Astrocyte (in vitro differentiated cells and primary cell): ENCODE measurements at places on chromosomes 5 and 9. TPM values are rescaled to one million over a fixed set of nuclear protein-coding genes. Genes with fewer than 3 reads are reported as not detected.

Gene ENC1
- total RNA-seq, result 363 and 389 TPM in 2 replicates

Gene PAPPA
- total RNA-seq, result 172 and 208 TPM in 2 replicates

Gene PCDHGA6
- 0.22 and 0.41 TPM in 2 replicates for total RNA-seq

Gene ISOC1
- 6.5 and 8.4 TPM in 2 replicates for total RNA-seq

GRCh38 chr5:34657274-34657921, 1.3 kb downstream of the RAI14 start:
- H3K4me1 ChIP-seq, result peaks cover 45% of the 10 kb centered on the region
- H3K27ac ChIP-seq, result peak overlapping the region; percentile 96
- peak overlapping the region; percentile 85 for H3K4me3 ChIP-seq

- H3K36me3 ChIP-seq, result no peaks in the 10 kb centered on the region
- peaks cover 4% of the 10 kb centered on the region for H3K4me1 ChIP-seq
- no peak overlapping the region for H3K27ac ChIP-seq
Measured at GRCh38 chr9:130786526-130786925, 48.5 kb upstream of the ABL1 start.

- H3K27me3 ChIP-seq, result peaks cover 12% of the 10 kb centered on the region
- H3K4me3 ChIP-seq, result no peak overlapping the region
- no peak for DNase-seq
- H3K27ac ChIP-seq, result no peak overlapping the region
Measured at GRCh38 chr9:89649039-89649691, 44.4 kb downstream of the GADD45G start.

- H3K27me3 ChIP-seq, result no peaks in the 10 kb centered on the region
- no peaks in the 10 kb centered on the region for H3K4me1 ChIP-seq
- no peak overlapping the region for H3K4me3 ChIP-seq
- no peaks in the 10 kb centered on the region for H3K36me3 ChIP-seq
Measured at GRCh38 chr5:57931807-57932206, 449.2 kb upstream of the ACTBL2 start.

DNA sequence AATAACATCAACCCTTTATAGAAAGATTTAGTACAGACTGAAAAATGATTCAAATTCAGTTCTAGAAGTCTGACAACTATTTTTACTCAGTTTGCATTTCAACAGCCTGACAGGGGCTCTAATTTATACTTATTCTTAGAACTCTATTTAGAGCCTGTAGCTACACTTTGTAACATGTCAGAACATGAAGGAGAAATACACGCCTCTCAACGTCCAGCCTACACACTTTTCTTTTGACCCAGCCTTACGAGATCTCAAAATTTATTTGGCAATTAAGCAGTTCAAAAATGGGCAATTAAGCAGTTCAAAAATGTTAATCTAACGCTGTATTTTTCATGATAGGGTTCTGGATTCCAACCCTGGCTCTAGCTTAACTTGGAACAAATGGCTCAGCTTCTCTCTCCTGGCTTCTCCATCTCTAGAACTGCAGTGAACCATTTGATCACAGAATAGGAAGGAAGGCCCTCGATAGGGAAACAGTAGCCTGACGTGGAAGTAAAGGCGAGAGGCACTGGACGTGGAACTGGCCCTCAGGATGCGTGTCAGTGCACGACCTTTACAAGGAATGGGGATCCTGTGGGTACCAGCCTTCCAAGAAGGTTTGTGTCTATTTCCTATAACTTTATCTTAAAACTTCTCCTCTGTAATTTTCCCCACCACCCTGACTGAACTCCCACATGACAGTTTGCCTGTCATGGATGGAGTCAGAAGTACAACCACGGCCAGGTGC, 66.4 kb downstream of the PRRT1B start:
- H3K27ac ChIP-seq, result no peak overlapping the region
- no peak overlapping the region for H3K4me3 ChIP-seq
- DNase-seq, result no peak
- H3K36me3 ChIP-seq, result peaks cover 2% of the 10 kb centered on the region
- peaks cover 28% of the 10 kb centered on the region for H3K4me1 ChIP-seq

DNA sequence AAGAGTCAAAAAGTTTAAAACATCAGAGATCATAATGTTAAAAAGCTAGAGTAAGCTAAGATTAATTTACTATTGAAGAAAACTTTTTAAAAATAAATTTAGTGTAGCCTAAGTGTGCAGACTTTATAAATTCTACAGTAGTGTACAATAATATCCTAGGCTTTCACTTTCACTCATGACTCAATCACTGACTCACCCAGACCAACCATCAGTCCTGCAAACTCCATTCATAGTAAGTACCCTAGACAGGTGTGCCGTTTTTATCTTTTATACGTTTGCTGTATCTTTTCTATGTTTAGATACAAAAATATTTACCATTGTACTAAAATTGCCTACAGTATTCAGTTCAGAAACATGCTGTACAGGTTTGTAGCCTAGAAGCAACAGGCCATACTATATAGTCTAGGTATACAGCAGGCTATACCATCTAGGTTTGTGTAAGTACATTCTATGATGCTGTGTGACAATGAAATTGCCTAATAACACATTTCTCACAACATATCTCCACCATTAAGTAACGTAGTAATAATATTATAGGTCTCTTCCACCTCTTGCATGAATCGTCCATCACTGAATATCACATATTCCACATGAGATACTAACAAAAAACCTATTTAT, 59.2 kb downstream of the MEGF9 start:
- H3K36me3 ChIP-seq, result no peaks in the 10 kb centered on the region
- peak; percentile 56 for DNase-seq
- H3K27me3 ChIP-seq, result no peaks in the 10 kb centered on the region
- H3K27ac ChIP-seq, result no peak overlapping the region

GRCh38 chr5:147465747-147466146, 44.1 kb downstream of the DPYSL3 start:
- DNase-seq, result no peak
- peaks cover 2% of the 10 kb centered on the region for H3K36me3 ChIP-seq
- H3K27ac ChIP-seq, result no peak overlapping the region
- no peaks in the 10 kb centered on the region for H3K27me3 ChIP-seq
- no peak overlapping the region for H3K4me3 ChIP-seq

DNA sequence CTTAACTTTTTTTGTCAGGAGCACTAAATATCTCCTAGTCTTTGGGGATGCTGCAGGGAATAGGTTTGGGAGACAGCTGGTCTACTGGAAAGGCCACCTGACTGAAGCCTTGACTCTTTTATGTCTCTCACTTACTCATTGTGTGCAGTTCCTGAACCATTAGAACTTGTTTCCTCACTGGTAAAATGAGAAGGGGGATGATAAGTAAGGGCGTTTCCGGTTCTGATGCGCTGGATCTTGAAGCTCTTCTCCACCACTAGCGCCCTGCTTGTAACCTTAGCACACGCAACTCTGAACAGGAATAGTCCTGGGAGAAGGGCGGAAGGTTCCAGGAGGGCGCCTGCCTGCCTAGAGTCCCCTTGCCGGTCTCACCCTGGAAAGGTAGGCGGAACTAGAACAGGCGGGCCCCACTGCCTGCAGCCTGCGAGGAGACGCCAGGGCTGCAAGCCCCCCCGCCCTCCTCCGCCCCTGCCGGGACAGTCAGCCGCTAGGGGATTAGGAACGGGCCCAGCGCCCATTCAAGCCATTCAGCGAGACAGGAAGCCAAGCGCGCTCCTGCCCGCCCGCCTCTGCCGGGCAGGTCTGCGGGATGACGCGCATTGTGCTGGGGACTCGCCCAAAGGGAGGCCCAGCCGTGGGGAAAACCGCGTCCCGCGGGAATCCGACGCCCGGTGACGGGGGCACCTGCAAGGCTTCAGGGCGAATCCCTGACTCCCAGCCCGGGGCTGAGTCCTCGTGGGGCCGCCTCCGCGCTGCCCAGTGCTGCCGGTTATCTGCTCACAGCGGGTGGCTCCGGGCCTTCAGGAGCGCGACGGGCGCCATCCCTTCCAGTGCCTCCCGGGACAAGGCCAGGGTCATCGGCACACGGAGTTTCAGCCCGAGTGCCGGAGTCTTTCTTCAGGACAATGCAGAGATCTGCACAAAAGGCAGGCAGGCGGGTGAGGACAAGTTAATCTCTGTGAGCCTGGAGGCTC, 44.0 kb upstream of the XPA start:
- H3K4me3 ChIP-seq, result peak overlapping the region; percentile 41
- no peak overlapping the region for H3K27ac ChIP-seq
- H3K27me3 ChIP-seq, result peaks cover 21% of the 10 kb centered on the region
- no peaks in the 10 kb centered on the region for H3K36me3 ChIP-seq
- no peaks in the 10 kb centered on the region for H3K4me1 ChIP-seq
- peak; percentile 54 for DNase-seq

DNA sequence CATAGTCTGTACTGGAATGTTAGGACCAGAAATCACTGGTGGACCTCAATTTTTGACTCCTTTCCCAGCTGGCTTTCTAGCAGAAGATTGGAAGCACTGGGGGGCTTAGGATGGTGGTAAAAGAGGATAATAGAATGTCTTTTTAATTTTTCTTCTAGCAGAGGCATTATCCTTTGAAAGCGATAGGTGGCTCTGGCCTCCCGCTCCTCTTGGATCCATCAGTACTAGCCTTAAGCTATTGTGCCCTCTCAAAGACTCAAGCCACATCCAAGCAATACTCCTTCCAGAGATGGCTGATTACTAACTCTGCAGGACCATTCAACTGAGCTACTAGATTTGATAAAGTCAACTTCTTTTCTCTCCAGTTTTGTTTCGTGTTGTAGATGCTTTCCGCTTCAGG, 610.6 kb downstream of the CDH12 start:
- no peaks in the 10 kb centered on the region for H3K36me3 ChIP-seq
- H3K27me3 ChIP-seq, result no peaks in the 10 kb centered on the region
